ENCODE measurements at places on chromosomes 4 and X.

DNA sequence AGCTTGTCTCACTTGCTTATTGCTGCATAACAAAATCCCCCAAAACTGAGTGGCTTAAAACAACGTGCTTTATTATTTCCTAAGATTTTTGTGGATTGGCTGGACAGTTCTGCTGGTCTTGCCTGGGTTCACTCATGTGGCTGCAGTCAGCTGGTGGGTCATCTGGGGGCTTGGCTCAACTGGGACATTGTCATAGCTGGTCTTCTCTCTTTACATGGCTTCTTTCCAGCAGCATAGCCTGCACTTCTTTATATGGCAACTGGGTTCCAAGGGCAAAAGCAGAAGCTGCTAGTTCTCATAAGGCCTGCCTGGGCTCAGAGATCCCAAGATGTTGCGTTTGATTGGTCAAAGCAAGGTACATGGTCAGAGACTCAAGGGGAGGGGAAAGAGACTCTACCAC, 33.7 kb upstream of the STAG2 start:
- no peak for DNase-seq

DNA sequence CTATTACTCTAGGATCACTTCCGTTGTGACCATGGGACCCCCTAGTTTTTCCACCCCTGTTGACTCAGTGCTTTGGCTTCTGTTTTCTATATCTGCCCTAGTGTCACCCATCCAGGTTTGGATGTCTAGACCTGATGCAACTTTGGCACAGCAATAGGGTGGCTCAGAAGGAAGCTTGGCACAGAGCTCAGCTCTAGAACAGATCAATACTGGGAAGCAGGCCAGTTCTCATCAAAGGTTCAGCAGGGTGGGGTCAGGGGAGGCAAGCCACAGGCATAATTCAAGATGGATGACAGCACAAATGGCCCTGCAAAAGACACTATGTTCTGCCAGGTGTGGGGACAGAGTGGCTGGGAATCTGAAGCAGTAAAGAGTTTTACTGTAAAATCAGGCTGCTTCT, 74.2 kb upstream of the EGFL6 start:
- no peak for DNase-seq

DNA sequence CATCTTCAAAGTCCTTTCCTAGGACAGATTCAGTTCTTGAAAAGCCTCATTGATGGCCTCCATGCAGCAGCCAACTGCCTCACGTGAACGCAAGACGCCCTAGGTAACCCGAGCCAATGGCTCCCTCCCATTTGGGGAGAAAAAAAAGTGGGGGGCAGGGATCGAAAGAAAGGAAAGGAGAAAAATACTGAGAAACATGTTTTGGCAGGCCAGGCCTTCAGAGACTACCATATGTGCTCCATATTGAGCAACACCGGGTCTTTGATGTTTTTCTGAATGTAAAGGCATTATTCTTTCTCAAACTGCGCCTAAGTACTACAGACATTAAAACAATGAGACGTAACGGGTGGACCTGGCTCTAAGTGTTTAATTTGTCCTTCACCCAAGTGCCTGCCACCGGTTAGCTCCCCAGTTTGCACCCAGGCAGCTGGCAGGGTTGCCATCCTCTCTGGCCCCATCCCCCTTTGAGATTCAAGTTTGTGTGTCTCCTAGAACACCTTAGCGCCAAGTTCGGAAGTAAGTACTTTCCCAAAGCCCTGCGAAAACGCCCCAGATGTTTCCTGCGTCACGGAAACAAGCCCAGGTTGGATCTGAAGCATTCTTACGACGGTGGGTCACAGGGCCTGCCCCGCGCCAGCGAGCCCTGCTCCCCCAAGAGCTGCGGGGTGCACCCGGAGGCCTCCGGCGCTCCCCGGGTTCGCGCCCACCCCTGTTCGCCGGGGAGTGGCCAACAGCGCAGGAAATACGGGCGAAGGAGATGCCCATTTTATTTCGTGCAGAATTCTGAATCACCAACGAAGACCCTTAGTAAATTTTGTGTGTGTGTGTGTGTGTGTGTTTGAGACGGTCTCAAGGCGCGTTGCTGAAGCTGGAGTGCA, 30.1 kb downstream of the HAND2 start:
- no peak for DNase-seq

- DNase-seq = no peak
Measured at GRCh38 chr4:145281951-145282350, 101.6 kb upstream of the OTUD4 start.

DNA sequence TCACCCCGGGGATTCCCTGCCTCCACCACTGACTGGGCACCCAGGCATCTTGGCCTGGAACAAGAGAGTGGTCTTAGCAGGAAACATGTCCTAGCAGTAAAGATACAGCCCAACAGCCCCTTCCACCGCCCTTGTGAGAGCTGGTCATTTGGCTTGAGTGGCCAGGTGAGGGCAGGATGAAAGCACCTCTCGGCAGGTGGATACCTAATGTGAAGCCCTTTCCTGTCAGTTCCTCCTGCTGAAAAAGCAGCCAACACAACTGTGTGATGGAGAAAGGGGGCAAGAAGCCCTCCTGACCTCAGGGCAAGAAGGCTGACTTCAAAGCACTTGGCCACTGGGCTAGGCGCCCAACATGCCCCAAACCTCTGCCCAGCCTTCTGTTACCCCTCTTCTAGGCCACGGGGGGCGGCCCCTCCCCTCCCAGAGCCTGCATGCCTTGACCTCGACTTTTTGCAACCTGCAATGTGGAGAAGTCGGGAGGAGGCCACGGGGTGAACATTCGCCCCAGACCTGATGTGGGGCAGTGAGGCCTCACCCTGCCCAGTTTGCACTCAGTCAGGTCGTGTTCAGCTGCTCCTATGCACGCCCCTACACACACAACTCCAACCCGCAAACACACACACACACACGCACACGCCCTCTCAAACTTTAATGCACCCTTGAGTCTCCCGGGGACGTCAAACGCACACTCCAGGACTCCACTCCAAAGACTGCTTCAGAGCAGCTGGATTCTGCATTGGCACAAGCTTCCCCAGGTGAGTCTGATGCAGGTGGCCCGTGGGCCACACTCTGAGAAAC, 1.1 kb downstream of the LGI2 start:
- DNase-seq = no peak

DNA sequence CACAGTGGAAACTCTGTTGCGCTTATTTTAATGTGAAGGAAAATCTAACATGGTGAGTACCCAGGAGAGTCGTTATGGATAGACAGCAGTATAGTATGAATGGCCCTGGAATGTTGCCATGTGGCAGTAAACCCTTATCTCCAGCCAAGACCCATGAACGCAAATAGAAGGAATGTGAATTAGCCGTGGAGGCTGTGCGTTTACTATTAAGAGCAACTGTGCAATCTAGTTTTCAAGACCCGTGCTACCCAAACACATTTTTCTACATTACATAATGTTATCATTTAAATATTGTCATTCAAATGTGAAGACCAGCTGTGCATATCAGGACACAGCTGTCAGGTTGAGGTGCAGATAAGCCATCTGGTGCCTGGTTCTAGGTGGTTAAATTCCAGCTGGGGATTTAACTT, 13.3 kb upstream of the AGA start:
- DNase-seq = no peak

GRCh38 chr4:52103319-52103718, 52.2 kb downstream of the SPATA18 start:
- no peak for DNase-seq

GRCh38 chrX:68719181-68719903, 71.9 kb downstream of the STARD8 start:
- DNase-seq = no peak

DNA sequence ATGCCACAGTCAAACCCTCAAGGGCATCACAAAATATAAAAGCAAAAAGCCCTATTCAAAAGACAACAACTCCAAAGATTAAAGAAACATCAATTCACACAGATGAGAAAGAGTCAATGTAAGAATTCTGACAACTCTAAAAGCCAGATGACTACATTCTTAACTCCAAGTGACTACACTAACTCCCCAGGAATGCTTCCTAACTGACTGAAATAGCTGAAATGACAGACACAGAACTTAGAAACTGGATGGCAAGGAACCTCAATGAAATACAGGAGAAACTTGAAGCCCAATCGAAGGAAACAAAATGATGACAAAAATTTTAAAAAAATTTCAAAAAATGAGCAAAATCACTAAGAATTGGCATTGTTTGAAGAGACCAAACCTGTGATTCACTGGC, 1047.6 kb upstream of the PCDH10 start:
- DNase-seq = no peak

- no peak for DNase-seq
Measured at GRCh38 chrX:69987691-69988090, 62.0 kb downstream of the AWAT2 start.

DNA sequence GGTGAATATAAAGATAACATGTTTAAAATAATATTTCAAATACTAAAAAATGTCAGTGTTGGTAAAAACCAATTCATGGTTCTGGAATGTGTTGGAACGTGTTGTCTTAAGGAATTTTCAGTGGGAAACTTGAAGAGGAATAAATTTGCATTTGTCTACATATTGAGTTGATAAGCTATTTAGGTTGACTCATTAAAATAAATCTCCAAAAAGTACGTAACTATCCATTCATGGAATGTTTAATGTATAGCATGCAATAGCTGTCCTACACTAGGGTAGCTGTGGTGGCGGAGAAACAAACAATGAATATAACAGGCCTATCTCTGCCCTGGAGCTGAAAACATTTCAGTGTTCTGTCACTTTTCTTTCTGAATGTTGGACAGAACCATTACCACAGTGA, 20.3 kb downstream of the SHISA3 start:
- DNase-seq = no peak

GRCh38 chr4:42570221-42570620, 86.7 kb downstream of the ATP8A1 start:
- DNase-seq = no peak

DNA sequence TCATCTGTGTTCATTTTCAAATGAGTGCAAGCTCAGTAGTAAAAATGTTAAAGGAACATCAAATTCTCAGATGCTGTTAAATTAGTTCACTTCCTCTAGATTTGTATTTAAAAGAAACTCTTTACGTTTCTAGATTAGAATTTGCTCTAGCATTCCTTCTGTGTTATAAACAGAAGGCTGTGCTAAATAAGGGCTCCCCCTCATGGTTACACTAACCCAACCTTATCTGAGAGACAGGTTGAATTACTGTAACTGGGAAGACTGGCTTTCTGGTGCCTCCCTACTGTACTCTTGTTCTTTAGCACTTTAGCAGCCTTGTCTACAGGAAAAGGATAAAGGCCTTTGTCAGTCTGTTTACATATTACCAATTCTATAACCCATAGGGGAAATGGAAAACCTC, 56.8 kb downstream of the RXFP1 start:
- no peak for DNase-seq

- no peak for DNase-seq
Measured at GRCh38 chrX:20802036-20802435, 535.3 kb upstream of the RPS6KA3 start.

- DNase-seq = no peak
Measured at GRCh38 chr4:110630688-110631402, 8.0 kb upstream of the PITX2 start.

- DNase-seq = no peak
Measured at GRCh38 chrX:44871114-44871645, 1.8 kb upstream of the KDM6A start.

DNA sequence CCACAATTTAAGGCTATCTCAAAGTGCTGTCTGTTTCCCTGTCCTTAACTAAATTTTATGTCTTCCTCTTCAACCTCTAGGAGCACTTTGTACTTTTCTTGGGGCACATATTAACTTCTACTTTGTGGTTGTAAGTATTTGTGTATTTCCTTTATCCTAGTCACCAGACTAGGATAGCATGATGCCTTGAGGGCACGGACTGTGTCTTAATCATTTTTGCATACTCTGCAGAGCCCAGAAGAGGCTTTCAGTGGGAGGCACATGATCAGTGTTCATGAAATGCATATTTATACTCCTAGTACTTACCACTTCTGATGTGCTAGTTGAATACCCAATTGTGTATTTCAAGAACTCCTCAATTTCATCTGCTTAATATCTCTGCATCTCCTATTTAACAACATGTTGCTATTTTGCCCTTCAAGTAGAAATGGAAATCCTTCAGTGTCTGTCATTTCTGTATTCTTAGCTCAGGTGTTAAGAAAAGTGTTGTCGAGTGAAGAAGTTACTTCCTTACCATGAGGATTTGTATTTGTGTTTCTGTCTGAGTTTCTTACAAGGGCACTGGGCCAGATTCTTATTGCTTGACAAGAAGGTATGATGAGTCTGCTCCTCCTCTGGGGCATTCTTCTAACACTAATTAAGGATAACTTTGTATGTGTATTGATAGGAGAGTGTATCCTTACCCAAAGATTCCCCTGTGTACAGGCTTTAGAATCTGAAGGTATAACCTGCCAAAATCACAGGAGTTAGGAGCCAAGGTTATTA, 28.3 kb upstream of the PGRMC2 start:
- no peak for DNase-seq

- no peak for DNase-seq
Measured at GRCh38 chr4:29704059-29704458, 1016.1 kb upstream of the PCDH7 start.

GRCh38 chr4:8176547-8177399, 18.2 kb upstream of the ABLIM2 start:
- DNase-seq = peak; percentile 33

GRCh38 chrX:130637591-130637990, 235.8 kb downstream of the RBMX2 start:
- no peak for DNase-seq

DNA sequence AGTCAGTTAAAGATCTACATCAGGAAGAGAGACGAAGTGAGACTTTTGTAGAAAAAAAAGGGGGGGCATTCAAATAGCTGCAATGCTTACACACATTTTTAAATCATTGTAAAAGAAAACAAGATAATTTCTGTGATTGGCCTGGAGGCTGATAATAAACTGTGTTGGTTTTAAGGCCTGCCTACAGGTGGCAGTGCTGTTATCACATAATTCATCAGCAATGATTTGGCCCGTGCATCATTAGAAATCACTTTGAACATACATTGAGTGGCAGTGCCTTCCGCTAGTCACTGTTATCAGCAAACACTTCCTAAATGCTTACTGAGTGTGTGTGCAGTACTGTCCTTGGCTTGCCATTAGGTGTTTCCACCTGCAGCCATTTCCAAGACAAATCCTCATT, 831.9 kb downstream of the TRIML1 start:
- no peak for DNase-seq

DNA sequence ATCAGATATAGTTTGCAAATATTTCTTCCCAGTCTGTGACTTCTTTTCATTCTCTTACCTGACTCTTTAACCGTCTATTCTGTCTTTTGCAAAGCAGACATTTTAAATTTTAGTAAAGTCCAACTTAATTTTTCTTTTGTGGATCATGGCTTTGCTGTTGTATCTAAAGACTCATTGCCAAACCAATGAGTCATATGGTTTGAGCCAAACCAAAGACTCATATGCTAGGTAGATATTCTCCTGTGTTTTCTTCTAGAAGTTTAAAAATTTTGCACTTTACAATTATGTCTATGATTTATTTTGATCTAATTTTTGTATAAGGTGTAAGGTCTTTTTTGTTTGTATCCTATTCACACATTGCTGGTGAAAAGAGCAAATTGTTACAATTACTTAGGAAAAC, 446.8 kb downstream of the ANKRD50 start:
- DNase-seq = no peak

- DNase-seq = no peak
Measured at GRCh38 chrX:51852621-51853020, 40.8 kb upstream of the MAGED1 start.

Data from stimulated activated CD4-positive, alpha-beta T cell treated with anti-CD3 and anti-CD28 coated beads, Interleukin-1b, Interleukin-23, amount 100 ng/mL, for 48 hours (primary cell).